Stimulated activated CD4-positive, alpha-beta T cell treated with anti-CD3 and anti-CD28 coated beads, Interleukin-4, amount 100 ng/mL, for 24 hours (primary cell): ENCODE measurements at places on chromosomes 3 and 15.

DNA sequence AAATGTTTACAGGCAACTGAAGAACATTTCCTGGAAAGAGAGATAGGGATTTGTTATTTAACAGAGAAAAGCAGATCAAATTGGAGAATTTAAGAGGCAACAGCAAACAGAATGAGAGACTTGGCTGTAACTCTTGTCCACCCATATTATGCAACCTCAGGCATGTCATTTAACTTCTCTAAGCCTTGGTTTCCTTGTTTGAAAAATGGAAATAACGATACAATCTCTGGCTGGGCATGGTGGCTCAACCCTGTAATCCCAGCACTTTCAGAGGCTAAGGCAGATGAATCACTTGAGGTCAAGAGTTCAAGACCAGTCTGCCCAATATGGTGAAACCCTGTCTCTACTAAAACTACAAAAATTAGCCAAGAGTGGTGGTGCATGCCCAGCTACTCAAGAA lies 23.7 kb downstream of the ARRDC4 start:
- DNase-seq = no peak

- no peak for DNase-seq
These were observed 277.5 kb upstream of the TBL1XR1 start for GRCh38 chr3:177474652-177475355.

DNA sequence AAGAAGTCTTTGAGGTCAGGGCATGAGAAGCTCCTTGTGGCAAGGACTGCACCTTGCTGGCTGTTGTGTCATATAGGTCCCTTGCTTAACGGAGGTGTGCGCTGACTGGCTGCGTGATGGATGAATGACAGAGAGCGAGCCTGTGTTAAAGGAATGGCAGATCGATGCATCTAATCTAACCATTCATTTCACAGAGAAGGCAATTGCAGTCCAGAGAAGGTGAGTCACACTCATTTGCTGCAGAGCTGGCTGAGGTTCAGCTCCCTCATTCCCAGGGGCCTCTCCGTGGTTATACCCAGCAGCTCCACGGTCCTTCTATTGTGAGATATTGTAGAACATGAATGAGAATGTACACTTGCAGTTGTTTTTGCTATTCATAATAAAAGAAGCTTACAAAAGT lies 289.3 kb downstream of the EPHB1 start:
- DNase-seq = no peak

DNA sequence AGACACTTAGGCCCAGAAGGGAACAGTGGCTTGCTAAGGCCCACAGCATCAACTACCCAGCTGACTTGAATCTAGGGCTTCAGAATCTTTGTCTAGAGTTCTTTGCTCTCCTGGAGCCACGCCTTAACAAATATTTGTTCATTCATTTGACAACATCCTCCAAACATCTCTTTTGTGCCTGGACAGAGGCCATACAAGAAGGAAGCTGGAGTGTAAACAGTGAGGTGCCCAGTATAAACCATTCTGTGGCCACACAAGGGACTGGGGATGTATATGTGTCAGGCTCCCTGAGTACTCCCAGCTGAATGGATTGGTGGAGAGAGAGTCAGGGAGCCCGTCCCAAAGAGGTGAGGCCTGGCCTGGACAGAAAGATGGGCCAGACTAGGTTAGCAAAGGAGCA lies 3.4 kb downstream of the CIB2 start:
- DNase-seq = no peak

DNA sequence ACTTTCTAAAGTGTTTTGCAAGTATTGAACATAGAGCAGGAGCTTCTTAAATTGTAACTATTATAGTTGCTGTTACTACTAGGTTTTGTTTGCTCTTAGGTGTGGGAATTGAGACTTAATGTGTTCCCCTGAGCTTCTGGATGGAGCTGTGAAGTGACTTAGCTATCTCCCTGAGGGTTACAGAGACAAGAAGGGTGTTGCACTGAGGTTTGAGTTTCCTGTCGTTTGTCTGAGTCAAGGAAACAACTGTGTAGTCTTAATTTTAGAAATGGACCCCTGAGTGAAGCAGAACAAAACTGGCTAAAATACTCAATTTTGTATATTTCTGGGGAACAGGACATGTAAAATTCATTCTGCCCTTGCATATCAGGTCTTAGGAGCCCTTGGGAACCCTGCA lies 20.4 kb downstream of the TTC21A start:
- no peak for DNase-seq

DNA sequence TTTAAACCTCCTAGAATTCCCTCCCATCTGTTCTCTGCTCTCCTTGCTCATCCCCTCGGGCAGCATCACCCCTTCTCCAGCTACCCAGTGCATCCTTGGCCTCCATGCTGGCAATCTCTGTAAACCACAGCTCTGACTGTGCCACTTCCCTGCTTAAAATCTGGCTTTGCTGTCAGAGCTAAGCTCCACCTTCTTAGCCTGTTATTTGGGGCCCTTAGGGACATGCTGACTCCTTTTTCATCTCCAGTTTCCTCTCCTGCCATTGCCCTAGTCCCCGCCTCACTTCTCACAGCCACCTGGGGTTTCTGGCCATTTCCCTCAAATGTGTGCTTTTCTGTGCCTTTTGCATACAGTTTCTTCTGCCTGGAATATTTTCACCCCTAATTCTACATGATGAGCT lies 5.7 kb downstream of the SLC6A20 start:
- no peak for DNase-seq

- DNase-seq = no peak
These were observed 45.4 kb upstream of the THBS1 start for GRCh38 chr15:39535466-39535865.

DNA sequence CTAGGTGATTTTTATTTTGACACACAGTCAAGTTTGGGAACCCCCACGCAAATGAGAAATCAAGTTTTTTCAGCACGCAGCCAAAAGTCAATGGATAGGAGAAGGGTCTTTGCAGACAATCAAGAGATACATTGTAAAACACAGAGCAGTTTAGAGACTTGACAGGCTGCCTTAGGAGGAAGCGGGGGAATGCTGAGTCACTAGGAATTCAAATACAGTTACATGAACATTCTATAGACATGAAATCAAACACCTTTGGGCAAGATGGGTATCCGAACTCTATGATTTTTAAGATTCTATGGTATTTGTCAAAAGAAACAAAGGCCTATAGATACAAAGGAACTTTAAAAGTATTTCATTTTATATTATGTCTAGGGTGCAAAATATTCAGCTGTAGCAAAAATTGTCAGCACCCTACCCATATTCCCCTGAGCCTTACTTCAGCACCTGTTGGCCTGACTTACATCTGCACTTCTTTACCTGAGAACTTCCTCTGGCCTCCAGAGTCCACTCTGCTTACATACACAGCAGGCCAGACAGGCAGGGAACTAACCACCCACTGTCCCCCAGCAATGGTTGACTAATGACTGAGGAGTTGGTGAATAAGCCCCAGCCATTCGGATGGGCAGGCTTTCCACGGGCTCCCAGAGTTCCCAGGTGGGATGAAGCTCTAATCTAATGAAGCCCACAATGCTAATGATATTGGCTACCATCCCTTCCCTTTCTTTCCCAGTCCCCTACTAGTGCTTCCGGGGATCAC lies 289.3 kb upstream of the RORA start:
- DNase-seq = no peak
